ENCODE measurements at places on chromosomes 11 and 22.

- no peak for DNase-seq
Observed at GRCh38 chr11:132312701-132313111, 942.3 kb downstream of the NTM start.

DNA sequence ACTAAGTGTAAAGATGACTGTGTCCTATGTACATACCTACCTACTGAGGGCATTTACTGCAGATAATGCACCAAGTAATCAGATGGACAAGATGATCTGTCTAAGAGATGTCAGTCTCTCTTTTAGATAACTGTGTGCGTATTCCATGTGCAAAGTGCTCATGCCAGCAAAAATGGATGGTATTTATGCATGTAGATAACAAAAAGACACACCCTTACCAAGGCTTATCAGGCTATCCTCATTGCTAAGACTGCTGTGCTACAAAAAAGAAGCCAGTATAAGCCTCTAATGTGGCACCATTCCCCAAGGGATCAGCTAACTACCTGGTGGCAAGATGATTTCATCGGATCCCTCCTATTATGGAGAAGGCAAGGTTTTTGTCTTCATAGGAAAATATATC lies 34.3 kb upstream of the CD44 start:
- no peak for DNase-seq

DNA sequence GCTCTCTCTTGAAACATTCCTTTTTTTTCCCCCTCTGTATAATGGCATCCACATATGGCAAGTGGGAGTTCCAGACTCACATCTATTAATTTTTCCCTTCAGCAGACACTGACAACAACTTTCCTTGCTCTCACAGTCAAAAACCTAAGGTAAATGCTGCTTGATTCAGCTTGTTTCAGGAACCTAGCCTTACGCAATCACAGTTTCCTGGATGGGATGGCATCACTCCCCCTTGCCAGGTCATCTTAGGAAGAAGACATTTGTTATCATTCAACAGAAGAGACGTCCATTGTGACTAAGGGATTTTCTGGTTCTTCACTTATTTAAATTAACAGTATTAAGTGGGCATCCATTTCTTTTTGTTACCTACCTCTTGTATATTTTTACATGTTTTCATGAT lies 112.0 kb upstream of the PDGFD start:
- DNase-seq: no peak

GRCh38 chr11:19442554-19442910 lies 201.8 kb upstream of the E2F8 start:
- no peak for DNase-seq

GRCh38 chr11:134683860-134684259 lies 271.8 kb upstream of the B3GAT1 start:
- no peak for DNase-seq

- DNase-seq: no peak
Observed at GRCh38 chr22:42786606-42787356, 66.1 kb upstream of the A4GALT start.

DNA sequence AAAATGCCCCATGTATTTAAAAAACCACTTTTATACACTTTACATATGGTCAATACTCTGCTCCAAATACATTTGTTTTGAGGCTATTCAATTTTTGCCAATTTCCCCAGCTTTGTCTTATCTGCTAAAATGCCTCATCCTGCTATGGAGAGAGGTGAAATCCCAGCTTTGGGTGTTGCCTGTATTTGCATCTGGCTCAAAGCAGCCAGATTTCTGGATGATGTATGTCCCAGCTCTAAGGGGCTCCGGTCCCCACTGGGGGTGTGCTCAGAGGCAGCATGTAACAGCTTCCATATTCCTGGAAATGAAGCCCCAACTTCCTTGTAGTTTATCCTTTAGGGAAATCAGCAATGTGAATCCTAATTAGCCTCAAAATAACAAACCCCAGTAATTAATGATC lies 59.5 kb downstream of the WT1 start:
- no peak for DNase-seq

- no peak for DNase-seq
Observed at GRCh38 chr11:114273890-114274635, 22.1 kb upstream of the NNMT start.

GRCh38 chr22:30212363-30212995 lies 34.1 kb downstream of the LIF start:
- no peak for DNase-seq

DNA sequence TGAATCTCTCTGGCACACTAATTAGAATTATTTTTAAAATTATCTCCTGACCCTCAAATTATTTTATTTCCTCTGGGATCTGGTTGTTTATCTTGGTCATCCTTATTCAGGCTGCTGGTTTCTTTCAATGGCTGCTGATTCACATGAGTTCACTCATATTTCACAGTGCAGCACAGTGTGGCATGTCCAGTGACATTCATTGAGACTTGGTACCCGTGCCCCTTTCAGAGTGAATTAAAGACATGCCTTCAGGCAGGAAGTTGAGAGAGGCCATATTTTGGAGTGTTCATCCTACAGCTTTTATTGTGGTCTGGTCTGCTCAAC lies 13.5 kb downstream of the DCPS start:
- no peak for DNase-seq

- no peak for DNase-seq
Observed at GRCh38 chr11:44566952-44567875, 1.8 kb downstream of the CD82 start.

DNA sequence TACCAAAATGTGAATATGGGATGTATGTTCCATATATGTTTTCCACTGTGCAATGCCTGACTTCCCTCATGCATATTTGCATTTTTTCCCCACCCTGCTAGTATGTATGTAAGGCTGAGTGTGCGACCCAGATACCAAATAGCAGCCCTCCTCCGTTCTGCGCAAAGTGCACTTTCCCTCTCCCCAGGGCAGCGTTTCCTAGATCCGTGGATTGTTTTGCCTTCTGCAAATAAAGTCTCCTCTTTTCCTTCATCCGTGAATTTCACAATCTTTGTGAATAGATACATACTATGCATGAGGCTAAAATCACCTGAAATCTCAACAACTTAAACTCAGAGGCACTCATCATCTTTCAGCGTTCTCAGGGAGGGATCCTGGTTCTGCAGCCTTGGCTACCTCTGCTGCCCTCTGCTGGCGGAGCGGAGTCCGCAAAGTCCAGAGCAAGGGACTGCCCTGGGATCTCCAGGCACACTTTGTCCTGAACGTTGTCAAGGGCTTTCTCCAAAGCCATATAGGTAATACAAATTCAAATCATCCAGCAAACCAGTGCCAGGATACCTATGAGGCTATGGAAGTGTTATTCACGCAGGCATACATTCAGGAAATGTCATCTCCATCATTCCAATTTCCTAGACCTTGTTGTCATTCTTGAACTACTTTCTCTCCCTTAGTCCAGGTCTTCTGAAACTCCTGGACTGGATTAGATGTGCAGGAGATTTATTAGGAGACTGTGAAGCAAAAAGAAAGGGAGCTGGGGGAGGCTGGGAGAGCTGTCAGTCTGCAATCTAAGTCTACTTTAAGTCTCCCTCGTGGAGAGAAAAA lies 53.1 kb downstream of the CNTF start:
- DNase-seq: no peak

- peak; percentile 36 for DNase-seq
Observed at GRCh38 chr11:74749127-74749964, 697 bp downstream of the RNF169 start.

DNA sequence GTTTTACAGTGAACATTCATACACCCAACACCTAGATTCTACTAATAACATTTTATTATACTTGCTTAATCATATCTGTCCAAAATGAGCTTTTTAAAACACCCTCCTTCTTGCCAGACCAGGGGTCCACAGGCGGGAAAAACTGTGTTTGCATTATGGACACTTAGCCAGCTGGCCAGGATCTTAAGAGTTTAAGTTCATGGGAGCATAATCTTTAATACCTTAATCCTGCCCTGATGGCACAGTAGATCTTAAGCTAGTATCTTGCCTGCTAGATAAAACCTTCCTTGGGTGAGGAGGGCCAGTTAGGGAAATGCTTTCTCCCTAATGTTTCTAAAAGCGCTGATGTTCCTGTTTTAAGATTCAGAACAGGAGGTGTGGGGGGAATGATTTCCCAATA lies 13.1 kb upstream of the CCDC134 start:
- no peak for DNase-seq

DNA sequence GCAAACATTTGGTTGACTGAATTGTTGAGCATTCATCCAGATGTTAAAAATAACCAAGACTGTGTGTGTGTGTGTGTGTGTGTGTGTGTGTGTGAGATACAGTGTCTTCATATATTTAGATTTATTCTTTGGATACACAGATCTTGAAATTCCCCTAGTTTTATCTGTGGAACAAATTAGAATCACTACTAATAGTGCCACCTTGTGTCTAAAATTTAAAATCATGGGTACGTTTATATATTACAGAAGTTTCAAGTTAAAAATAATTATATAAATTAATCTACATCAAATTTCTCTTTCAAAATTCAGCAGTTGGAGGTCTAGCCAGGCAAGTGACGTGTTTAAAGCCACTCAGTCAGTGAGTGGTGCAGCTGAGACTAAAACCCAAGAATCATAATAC lies 1566.2 kb upstream of the TENM4 start:
- DNase-seq: no peak

DNA sequence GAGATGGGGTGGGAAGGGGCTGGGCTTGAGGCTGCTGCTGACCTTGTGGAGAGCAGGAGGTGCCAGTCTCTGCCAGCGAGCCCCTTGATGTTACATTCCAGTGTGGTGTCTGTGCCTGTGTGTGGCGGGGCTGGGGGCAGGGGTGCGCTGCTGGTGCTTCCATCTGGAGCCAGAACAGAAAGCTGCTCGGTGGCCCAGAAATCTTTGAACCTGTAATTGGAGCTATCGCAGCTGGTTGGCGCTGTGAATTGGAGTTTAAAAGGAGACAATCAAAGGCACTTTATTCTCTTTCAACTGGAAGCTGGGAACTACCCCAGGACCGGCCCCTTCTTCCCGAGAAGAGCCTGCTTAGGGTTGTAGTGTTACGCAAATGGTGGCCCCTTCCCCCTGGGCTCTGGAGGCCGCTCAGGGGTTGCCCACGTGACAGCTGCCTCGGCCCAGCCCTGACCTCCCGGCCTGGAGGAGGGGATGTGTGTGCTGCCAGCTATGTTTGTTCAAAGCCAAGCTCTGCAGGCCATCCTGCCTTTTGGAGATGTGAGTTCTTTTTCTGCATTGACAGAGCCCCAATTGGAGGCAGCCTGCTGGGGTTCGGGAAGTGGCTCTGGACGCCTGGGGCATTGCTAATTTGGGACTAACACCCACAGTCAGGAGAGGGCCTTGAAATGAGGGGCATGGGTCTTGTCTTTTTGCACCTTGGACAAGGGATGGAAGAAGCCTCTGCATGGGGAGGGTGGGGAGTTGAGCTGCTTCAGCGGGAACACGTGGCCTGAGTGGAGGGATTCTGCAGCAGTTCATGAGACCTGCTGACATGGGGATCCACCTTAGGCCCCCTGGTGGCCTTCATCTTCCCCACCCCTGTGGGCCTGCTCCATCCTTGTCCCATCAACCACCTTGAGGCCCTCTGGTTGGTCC lies 14.0 kb upstream of the ARSA start:
- DNase-seq: no peak

- no peak for DNase-seq
Observed at GRCh38 chr22:46491946-46492345, 45.5 kb downstream of the CELSR1 start.

Data from activated gamma-delta T cell (primary cell).